ENCODE measurements at places on chromosomes 16 and 17. TPM values are rescaled to one million over a fixed set of nuclear protein-coding genes. Genes with fewer than 3 reads are reported as not detected.

DNA sequence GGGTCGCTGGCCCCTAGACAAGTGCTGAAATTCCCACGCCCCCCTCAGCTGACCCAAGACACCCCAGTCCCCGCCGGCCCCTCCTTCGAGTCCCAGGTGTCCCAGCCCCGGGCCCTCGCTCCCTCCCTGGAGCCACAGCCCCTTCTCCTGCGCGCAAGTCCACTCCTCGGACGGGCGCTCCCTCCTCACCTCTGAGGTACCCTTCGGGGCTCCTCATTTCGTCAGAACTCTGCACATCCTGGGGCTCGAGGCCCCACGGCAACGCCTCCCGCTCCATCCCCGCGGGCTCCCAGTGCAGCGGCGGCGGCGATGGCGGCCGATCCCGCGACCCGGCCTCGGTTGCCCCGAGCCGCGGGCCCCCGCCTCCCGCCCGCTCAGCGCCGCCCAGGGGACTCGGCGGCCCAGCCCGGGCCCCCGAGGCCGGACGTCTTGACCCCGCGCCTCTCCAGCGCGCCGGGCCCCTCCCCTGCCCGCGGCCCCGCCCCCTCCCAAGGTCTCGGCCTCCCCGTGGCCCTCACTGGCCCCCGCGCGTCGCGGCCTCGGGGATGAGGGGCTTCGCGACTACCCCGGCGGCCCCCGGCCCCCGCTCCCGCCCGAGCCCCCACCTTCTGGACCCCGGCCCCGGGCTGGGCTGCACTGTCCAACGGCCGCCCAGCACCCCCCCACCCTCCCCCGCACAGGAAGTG lies at the start of gene ZNF768:
Gene ZNF768 (minus strand): TSS at position 430 of the 686 bp plus-strand sequence. CDS start 153 bp downstream, at position 277.
- peaks cover 31% of the 10 kb centered on the region for H3K36me3 ChIP-seq
- no peaks in the 10 kb centered on the region for H3K27me3 ChIP-seq
- peak within 1 kb of the TSS; percentile 90 for H3K4me3 ChIP-seq
- peaks cover 21% of the 10 kb centered on the region for H3K4me1 ChIP-seq
- DNase-seq: peak; percentile 67

DNA sequence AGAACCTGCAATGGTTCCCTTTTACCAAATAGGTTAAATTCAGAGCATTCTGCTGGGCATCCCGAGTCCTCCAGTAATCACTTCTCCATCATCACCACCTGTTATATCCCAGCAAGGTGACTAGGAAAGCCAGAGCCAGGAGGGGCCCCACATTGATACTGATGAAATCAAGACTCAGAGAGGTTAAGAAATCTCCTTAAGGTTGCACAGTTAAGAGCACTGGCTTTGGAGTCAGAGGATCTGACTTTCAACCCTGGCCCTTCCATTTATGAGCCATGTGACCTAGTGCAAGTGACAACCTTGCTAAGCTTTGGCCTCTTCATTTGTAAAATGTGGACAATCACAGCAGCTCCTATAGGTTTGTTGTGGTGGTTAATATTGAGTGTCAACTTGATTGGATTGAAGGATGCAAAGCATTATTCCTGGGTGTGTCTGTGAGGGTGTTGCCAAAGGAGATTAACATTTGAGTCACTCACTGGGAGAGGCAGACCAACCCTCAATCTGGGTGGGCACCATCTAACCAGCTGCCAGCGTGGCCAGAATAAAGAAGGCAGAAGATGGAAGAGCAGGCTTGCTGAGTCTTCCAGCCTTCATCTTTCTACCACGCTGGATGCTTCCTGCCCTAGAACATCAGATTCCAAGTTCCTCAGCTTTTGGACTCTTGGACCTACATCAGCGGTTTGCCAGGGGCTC lies 194.2 kb upstream of the ASIC2 start:
- H3K4me3 ChIP-seq: no peak overlapping the region
- H3K27ac ChIP-seq: no peak overlapping the region
- no peak for DNase-seq
- H3K4me1 ChIP-seq: no peaks in the 10 kb centered on the region
- peaks cover 2% of the 10 kb centered on the region for H3K27me3 ChIP-seq
- no peaks in the 10 kb centered on the region for H3K36me3 ChIP-seq

DNA sequence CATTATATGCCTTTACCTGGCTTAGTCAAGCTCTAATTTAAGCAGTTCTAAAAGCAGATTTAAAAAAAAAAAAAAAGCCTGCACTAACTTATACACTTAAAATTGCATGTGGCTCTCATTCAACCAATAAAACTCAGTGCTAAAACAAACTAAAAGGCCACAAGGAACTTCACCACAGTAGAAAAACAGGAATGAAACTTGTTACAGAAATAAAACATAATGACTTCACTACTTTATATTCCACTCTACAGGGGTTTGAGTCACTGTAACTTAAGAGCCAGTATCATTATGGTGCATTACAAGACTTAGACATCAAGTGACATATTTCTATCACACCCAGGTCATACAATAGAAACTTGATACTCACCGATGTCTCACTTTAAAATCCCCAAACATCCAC lies 11.1 kb downstream of the CA10 start:
- no peaks in the 10 kb centered on the region for H3K27me3 ChIP-seq
- H3K4me3 ChIP-seq: no peak overlapping the region

DNA sequence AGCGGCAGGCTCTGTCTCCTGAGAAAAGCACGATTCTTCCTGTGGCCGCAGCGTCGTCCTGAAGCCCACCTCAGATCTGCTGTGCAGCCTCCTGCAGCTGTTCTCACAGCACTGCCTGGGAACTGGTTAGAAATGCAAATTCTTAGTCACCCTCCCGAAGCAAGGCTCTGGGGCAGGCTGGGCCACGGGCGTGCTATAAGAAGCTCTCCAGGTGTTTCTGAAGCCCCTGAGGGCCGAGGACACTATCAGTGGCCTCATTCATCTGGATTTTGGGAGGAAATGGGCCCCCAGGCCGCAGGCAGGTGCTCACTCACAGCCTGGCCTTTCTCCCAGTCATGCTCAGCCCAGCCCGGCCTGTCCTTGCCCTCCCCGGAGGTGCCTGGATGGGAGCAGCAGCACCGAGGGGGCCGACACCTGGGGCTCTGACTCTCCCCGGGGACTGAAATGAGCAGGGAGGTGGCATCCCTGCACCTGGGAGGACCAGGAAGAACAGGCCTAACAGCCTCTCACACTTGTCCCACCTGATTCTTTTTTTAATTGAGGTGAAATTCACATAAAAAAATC lies 10.4 kb upstream of the NLRC3 start:
- no peaks in the 10 kb centered on the region for H3K27me3 ChIP-seq
- peaks cover 32% of the 10 kb centered on the region for H3K36me3 ChIP-seq
- H3K27ac ChIP-seq: no peak overlapping the region
- H3K4me3 ChIP-seq: no peak overlapping the region
- H3K4me1 ChIP-seq: peaks cover 22% of the 10 kb centered on the region
- no peak for DNase-seq

- peaks cover 8% of the 10 kb centered on the region for H3K4me1 ChIP-seq
- H3K27ac ChIP-seq: no peak overlapping the region
- no peak overlapping the region for H3K4me3 ChIP-seq
- DNase-seq: no peak
- H3K36me3 ChIP-seq: no peaks in the 10 kb centered on the region
- peaks cover 5% of the 10 kb centered on the region for H3K27me3 ChIP-seq
Measured at GRCh38 chr16:89599451-89599858, 14.0 kb upstream of the DPEP1 start.

DNA sequence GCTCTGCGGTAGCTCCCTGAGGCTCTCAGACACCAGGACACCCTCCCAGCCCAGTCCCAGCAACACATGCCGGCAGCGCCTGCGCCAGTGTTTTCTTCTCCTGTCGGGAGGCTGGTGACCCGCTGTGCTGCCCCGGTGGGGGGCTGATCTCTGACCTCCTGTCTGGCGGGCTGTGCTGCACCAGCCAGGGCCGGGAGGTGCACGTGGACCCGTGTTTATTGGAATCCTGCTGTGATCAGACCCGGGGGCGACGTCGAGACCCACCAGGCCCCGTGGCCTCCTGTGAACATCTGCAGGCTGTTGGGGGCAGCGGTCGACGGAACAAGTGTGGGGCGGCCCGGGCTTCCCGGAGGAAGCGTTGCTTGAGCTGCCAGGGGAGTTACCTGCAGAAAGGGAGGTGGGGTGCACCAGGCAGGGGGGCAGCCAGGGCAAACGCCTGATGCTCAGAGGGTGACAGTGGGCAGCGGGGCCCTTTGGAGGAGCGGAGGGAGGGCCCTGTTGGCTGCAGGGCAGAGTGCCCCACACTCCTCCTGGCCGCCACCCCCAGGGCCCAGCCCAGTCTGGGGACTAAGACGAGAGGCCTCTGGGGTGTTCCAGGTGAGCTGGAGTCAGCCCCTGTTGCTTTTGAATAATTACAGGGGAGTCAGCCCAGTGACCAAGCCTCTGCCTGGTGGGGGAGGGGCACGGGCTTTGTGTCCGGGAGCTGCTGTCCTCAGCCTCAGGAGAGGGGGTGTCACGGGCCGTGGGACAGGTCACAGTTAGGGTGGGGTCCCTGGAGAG lies 2.3 kb upstream of the SSTR5 start:
- no peaks in the 10 kb centered on the region for H3K36me3 ChIP-seq
- H3K4me1 ChIP-seq: no peaks in the 10 kb centered on the region
- DNase-seq: no peak
- no peak overlapping the region for H3K27ac ChIP-seq
- H3K27me3 ChIP-seq: peaks cover 20% of the 10 kb centered on the region

- H3K27ac ChIP-seq: no peak overlapping the region
- no peaks in the 10 kb centered on the region for H3K36me3 ChIP-seq
- DNase-seq: no peak
- peaks cover 32% of the 10 kb centered on the region for H3K27me3 ChIP-seq
Measured at GRCh38 chr17:8039611-8040168, 831 bp downstream of the ALOX15B start.

- no peak overlapping the region for H3K4me3 ChIP-seq
- H3K4me1 ChIP-seq: no peaks in the 10 kb centered on the region
- no peak overlapping the region for H3K27ac ChIP-seq
- DNase-seq: no peak
Measured at GRCh38 chr16:58699151-58699550, 14.6 kb upstream of the SLC38A7 start.

DNA sequence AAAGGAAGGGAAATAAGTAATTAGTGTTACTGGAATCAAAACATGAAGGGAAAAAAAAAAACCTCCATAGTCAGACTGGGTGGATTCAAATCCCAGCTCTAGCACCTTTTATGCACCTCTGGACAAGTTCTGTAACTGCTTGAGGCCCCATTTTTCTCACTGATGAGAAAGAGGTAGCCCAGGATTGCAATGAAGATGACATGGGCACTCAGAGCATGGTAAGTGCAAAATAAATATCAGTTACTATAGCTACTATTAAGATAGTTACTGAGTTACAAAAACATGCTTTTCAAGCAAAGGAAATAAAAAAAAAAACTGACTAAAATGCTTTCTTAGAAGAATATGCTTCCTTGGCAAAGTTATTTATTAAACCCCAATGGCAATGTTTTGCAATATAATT lies 58.8 kb downstream of the CEP95 start:
- H3K27ac ChIP-seq: no peak overlapping the region
- DNase-seq: no peak
- no peaks in the 10 kb centered on the region for H3K27me3 ChIP-seq
- H3K4me3 ChIP-seq: no peak overlapping the region
- H3K4me1 ChIP-seq: no peaks in the 10 kb centered on the region

- no peaks in the 10 kb centered on the region for H3K36me3 ChIP-seq
- no peaks in the 10 kb centered on the region for H3K27me3 ChIP-seq
- no peaks in the 10 kb centered on the region for H3K4me1 ChIP-seq
- H3K27ac ChIP-seq: no peak overlapping the region
- no peak overlapping the region for H3K4me3 ChIP-seq
Measured at GRCh38 chr17:54813896-54814295, 86.8 kb upstream of the TOM1L1 start.

GRCh38 chr16:84218176-84218823 lies 21.5 kb downstream of the KCNG4 start:
- H3K4me3 ChIP-seq: no peak overlapping the region
- H3K36me3 ChIP-seq: no peaks in the 10 kb centered on the region
- peaks cover 6% of the 10 kb centered on the region for H3K27me3 ChIP-seq
- DNase-seq: no peak
- H3K4me1 ChIP-seq: no peaks in the 10 kb centered on the region

- H3K4me3 ChIP-seq: no peak overlapping the region
- H3K27ac ChIP-seq: no peak overlapping the region
- DNase-seq: no peak
- no peaks in the 10 kb centered on the region for H3K36me3 ChIP-seq
- H3K27me3 ChIP-seq: no peaks in the 10 kb centered on the region
Measured at GRCh38 chr16:19781226-19781625, 63.2 kb downstream of the IQCK start.

DNA sequence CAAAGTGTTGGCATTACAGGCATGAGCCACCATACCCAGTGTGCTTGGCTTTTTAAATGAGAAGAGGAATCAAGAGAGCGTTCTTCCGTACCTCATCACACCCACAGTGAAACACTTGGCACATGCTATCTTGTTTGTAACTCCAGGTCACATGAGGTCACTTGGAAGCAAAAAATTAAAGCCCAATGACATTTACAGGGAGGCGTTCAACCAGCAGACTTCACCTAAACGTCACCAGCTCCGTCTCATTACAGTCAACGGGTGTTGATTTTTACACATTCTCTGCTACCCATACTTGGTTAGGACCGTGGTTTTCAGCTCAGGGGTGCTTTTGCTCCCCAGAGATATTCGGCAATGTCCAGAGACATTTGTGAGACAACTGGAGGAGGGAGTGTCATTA lies 127.0 kb downstream of the XYLT1 start:
- H3K27ac ChIP-seq: peak overlapping the region; percentile 62
- peaks cover 79% of the 10 kb centered on the region for H3K4me1 ChIP-seq
- H3K27me3 ChIP-seq: no peaks in the 10 kb centered on the region
- peak overlapping the region; percentile 58 for H3K4me3 ChIP-seq
- no peak for DNase-seq

GRCh38 chr16:27779641-27780164 lies 229.8 kb downstream of the KATNIP start:
- H3K36me3 ChIP-seq: peaks cover 10% of the 10 kb centered on the region
- no peak for DNase-seq
- H3K4me3 ChIP-seq: no peak overlapping the region

DNA sequence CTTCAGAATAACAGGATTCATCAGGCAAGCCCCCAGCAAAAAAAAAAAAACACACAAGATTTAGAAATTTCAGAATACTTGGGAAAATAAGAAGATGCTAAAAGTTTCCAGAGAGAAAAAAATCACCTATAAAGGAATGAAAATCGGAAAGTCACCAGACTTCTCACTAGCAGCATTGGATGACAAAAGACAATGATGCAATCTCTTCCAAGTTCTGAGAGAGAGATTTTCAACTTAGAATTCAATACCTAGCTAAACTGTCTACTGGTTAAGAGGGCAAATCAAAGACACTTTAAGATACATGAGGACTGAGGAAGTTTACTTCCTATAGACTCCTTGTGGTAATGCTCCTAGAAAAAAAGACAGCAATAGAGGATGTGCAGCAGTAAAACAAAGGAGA lies 23.9 kb upstream of the TNS4 start:
- H3K4me1 ChIP-seq: peaks cover 6% of the 10 kb centered on the region
- no peak for DNase-seq
- no peaks in the 10 kb centered on the region for H3K27me3 ChIP-seq
- peaks cover 26% of the 10 kb centered on the region for H3K36me3 ChIP-seq

The SAMD14 gene
- total RNA-seq: 4.7 TPM

The SLC5A11 gene
- total RNA-seq: 0.22 TPM

The OTOA gene
- total RNA-seq: 0.60 TPM

All from activated B cell treated with CpG ODN at 0.5 μM for 24 hours (primary cell).